ENCODE measurements at places on chromosomes 6 and 20.

DNA sequence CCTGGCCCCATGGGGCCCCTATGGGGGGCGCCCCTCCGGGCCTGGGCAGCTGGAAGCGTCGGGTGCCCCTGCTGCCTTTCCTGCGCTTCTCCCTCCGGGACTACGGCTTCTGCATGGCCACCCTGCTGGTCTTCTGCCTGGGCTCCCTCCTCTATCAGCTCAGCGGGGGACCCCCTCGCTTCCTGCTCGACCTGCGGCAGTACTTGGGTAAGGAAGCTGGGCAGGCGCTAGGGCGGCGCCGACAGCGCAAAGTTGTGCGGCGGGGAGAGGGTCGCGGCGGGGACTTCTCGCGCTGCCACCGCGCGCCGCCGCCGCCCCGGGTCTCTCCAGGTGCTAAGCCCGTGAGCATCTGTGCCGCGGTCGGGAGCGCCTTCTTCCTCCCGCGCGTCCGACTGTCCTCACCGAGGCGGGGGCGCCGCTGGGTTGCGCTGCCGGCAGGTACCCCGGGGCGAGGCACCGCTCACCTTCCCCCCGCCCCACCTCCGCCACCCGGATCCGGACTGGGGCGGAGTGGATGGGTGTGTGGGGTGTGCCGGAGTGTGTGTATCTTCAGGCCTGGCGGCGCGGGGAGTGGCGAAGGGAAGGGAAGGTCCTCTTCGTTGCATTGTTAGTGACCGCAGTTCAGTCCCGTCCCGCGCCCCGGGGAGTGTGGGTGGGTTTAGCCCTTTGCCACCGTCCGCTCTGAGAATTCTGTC lies 788 bp downstream of the UST start:
- DNase-seq = peak; percentile 14

DNA sequence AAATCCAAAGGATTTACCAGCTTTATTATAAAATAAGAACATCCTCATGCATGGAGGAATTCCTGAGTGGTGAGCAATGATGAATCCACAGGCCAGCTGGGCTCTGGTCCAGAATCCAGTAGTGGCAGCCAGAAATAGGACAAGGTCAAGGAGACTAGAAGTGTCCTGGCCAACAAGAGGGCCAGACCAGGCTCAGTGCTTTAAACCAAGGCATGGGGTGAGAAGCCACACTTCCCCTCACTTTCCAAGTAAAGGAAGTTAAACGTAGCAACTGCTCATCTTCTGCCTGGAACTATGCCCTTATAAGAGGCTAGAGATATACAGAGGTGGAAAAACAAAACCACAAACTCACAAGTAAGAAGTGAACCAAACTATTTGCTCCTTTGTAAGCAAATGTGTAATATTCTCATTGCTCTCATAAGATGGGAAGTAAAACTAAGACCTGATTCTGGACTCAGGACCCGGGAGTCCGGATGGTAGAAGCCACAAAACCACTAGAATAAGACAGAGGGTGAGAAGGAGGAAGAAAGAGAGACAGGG lies 253.2 kb downstream of the UST start:
- DNase-seq = no peak

GRCh38 chr6:166473886-166474571 lies 91.3 kb upstream of the MPC1 start:
- no peak for DNase-seq

GRCh38 chr20:63384336-63384735 lies 23.2 kb upstream of the CHRNA4 start:
- DNase-seq = no peak

- DNase-seq = no peak
Measured at GRCh38 chr20:3935956-3936340, 46.8 kb downstream of the PANK2 start.
